ENCODE measurements at places on chromosomes 12 and 14.

DNA sequence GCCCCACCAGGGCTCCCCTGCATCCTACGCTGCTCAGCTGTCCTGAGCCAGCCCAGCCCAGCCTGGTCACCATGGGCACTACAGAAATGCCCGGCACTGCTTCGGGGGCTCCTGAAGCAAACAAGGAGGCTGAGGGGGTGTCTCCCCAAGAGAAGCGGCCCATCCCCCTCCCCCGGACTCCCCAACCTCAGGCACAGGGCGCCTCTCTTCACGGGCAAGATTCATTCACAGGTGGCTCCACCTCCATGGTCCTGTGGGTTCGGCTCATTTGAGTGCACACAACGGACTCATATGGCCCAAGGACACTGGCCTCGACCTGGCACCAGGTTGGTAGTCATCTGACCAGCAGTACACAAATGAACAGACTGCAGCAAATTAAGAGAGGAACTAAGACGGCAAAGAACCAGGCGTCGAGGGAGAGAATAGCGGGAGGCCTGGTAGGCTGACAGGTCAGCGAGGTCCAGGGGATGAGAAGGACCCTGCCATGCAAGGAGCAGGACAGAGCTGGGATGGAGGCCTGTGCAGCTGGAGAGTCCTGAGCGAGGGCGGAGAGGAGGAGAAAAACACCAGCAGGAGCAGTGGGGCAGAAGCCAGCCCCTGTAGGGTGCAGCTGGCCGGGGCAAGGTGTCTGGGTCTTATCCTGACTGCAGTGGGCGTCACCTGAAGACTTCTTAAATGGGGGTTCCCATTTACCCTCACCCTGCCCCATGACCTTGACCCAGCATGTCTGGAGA lies 60.2 kb downstream of the PRIMA1 start:
- no peak for DNase-seq

GRCh38 chr12:51910691-51911090 lies 3.4 kb downstream of the ACVRL1 start:
- DNase-seq, result no peak

GRCh38 chr14:24130717-24131548 lies 474 bp downstream of the FITM1 start:
- DNase-seq, result no peak

GRCh38 chr14:69288011-69288771 lies 28.2 kb downstream of the GALNT16 start:
- DNase-seq, result peak; percentile 50

GRCh38 chr12:64531665-64532334 lies 78.5 kb upstream of the RASSF3 start:
- no peak for DNase-seq

- no peak for DNase-seq
Measured at GRCh38 chr12:102755266-102755665, 161.8 kb downstream of the PAH start.

DNA sequence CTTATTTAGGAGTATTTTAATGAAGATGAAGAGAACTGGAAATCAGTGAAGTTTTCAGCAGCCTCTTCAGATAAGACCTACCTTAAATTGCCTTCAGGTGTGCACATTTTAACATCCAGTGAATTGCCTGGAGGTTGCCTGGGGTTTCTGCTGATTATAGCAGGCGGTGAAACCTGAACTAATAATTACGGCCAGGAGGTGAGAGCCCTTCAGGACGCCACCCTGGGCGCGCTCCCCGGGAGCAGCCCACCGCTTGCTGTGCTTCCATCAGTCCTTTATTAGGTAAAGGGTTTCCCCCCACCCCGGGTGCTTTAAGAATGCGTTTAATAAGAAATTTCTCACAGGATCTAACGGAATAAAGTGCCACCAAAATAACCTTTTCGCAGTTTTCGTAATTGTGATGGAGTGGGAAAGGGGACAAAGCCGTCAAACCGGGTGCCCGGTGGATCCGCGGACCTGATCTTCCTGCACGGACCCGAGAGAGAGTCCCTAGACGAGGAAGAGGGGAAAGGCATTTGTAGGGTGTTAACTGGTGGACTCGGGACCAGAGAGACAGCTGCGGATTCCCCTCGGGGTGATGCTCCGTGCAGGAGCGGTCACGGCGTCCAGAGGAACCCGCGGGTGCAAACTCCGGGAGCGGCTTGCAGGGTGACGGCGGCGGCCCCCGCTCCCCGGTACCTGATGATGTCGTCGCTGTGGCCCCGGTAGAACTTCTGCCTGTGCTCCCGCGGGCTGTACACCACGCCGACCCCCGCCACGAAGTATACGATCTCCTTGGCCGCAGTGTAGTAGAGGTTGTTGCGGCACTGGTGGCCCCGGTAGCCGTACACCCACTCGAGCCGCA lies 902 bp downstream of the EML5 start:
- DNase-seq, result no peak
